Hypothalamus (tissue), 51 donors: ENCODE measurements at places on chromosomes 2 and 18.
A peak's percentile ranks its signal among the peaks of the same experiment; 100 is the strongest.

DNA sequence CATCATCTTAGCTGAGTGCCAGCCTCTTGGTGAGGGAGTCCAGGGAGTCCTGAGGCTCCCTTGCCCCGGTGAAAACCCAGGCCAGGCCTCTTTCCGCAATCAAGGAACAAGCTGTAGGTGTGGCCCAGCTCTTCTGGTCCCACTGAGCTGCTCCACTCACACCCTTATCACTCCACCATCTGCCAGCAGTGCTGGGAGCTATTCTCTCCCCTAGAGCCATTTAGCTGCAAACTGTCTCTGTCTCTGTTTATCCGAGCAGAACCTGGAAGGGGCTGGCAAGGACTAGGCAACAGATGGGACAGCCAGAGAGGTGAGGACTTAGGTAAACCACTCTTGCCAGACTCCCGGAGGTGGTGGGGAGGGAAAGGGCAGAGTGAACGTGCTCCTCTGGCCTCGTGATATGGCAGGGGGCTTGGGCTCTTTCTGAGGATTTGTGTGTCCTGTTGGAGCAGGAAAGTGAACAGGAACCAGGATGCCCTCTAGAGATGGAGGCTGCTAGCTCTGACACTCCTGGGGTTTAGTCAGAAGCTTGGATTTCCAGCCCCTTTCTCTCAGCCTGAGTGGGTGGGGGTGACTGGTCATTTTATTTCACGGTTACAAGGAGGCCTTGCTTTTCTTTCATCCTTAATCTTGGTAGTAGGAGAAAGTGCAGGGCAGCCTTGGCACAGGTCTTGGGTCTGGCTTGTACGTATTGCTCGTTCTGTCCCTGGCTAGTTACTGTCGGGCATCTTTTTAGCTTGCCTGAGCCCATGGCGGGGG, 19.6 kb downstream of the B3GNT2 start:
- DNase-seq, result no peak

GRCh38 chr18:58101291-58101794, 57.3 kb downstream of the NEDD4L start:
- peak; percentile 34 for DNase-seq

DNA sequence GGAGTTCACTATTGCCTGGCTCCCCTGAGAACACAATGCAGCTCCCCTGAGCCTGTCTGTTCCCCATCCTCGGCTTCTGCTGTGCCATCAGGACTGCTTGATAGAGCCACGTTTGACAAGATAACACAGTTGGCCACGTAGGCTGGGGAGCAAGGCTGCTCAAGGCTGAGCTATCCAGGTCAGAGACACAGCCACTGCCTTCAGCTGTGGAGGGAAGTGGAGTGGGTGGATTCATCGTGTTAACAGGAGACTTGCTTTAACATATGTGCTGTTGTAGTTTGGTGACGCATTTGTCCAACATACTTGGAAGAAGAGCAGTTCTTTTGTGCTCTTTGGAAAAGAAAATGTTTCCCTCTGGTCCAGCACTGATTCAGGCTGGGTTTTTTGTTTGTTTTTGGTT, 68.8 kb downstream of the WDSUB1 start:
- no peak for DNase-seq

GRCh38 chr2:9443526-9443925, 20.1 kb downstream of the CPSF3 start:
- no peak for DNase-seq

DNA sequence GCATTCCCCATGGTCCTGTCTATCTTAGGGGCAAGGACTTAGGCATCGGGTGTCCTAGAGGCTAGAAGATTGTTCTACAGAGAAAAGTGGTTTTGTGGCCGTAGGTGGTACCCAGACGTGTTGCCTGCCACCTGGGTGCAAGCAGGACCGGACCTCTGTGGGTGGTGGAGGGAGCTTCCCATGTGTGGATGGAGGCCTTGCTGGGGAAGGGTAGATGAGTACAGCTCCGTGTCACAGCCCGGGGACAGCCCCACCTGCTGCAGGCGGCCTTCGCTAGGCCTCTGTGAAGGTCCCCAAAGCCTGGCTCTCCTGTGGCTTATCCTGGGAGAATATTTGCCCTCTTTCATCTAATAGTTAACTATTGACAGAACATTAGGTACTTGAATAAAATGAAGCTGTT, 25.3 kb downstream of the CTIF start:
- no peak for DNase-seq

- no peak for DNase-seq
Measured at GRCh38 chr2:140063356-140063755, 1283.2 kb upstream of the NXPH2 start.

- DNase-seq, result no peak
Measured at GRCh38 chr2:168132389-168132788, 115.0 kb downstream of the STK39 start.

DNA sequence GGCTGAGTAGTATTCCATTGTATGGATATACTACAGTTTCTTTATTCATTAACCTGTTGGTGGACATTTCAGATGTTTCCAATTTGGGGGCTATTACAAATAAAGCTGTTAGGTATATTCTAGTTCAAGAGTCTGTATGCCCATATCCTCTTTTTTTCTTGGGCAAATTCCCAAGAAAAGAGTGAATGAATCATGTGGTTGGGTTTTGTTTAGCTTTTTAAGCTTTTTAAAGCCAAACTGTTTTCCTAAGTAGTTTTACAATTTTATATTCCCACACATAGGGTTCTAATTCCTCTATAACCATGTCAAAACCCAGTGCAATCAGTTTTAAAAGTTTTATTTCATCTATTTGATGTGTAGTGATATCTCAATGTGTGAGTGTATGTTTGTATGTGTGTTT, 44.9 kb upstream of the BAZ2B start:
- no peak for DNase-seq

DNA sequence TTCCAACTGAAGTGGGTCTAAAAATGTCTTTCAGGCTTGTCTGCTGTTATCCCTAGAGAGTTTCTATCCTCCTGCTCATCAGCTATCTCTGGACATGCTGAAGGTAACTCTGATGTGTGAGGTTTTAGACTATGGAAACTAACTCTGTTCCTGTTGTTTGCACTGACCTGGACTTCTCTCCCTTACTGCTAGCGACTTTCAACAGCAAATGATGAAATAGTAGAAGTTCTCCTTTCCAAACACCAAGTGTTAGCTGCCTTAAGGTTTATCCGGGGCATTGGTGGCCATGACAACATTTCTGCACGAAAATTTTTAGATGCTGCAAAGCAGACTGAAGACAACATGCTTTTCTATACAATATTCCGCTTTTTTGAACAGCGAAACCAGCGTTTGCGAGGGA, 26.9 kb downstream of the RMC1 start:
- DNase-seq, result no peak

GRCh38 chr2:148058641-148059040, 37.8 kb downstream of the MBD5 start:
- no peak for DNase-seq

GRCh38 chr2:62339413-62339812, 143.5 kb downstream of the B3GNT2 start:
- no peak for DNase-seq

DNA sequence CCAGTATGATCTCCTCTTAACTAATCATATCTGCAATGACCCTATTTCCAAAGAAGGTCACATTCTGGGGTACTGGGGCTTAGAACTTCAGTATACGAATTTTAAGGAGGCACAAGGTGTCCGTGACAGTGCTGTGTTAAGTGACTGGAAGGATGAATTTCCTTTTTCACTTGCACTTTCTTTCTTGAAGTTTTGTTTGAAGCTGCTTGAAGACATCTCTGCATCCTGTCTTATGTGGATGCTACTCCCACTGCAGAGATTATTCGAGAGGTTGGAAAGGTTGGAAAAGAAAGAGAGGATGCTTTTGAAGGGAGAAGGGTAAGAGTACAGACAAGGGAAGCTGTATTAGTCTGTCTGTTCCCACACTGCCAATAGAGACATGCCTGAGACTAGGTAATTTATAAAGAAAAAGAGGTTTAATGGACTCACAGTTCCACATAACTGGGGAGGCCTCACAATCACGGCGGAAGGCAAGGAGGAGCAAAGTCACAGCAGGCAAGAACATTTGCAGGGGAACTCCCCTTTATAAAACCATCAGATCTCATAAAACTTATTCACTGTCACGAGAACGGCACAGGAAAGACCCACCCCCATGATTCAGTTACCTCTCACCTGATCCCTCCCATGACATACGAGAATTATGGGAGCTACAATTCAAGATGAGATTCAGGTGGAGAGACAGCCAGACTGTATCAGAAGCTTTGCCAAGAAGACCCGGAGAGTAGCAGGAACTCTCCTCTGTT, 3.6 kb upstream of the RNF144A start:
- DNase-seq, result no peak

GRCh38 chr2:237361194-237362004, 52.6 kb downstream of the COL6A3 start:
- DNase-seq, result no peak

DNA sequence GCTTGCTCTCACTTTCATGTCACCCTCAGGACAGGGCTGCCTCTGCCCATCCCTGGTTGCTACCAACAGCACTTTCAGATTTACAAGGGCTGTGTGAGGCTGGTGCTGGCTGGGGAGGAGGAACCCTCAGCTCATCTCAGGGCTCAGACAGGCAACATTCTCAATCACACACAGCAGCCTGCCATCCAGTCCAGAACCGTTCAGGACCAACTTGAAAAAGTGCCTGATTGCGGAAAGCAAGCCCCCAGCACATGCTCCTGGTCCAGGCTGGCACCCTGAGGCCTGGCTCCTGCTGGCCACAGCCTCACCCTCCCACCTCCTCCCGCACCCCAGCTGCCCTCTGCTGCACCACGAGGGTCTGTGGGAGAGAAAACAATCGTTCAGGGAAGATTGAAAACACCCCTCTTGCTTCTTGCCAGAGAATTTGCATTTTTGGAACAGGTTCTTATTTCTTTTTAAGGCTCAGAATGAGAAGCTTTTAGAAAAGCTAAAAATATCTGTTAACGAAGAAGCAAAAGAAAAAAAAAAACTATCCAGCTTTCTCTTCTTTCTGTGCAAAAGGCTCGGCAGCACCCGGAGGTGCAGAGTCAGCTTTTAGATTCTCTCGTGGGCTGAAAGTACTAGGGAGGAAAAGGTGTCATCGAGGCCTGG, 403.8 kb upstream of the ID2 start:
- DNase-seq, result no peak

GRCh38 chr2:24471662-24472061, 19.4 kb upstream of the NCOA1 start:
- no peak for DNase-seq

DNA sequence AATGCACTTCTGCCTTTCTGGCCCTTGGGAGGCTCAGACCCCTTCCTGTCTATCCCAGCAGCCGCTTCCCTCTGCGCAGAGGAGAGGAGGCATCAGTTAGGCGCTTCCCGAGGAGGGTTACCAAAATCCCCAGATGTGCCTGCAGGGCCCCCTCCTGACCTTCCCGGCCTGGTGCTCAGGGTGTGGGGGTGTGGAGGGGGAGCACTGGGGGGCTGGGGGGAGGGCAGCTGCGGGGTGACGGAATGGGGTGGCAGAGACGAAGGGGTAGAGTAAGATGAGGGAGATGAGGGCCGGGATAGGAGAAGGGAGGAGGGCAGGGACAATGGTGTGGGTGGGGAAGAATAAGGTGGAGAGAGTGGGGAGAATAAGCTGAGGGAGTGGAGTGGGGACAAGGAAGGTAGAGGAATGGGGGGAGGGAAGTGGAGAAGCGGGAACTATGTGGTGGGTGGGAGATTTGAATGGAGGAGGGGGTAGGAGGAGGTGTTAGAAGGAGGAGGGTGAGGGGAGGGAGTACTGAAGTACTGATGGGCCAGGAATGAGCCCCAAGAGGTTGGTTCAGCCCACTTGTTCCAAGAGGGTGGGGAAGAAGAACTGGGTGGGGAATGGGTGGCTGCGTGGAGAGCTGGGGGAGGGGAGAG, 6.5 kb upstream of the ZAP70 start:
- DNase-seq, result no peak

DNA sequence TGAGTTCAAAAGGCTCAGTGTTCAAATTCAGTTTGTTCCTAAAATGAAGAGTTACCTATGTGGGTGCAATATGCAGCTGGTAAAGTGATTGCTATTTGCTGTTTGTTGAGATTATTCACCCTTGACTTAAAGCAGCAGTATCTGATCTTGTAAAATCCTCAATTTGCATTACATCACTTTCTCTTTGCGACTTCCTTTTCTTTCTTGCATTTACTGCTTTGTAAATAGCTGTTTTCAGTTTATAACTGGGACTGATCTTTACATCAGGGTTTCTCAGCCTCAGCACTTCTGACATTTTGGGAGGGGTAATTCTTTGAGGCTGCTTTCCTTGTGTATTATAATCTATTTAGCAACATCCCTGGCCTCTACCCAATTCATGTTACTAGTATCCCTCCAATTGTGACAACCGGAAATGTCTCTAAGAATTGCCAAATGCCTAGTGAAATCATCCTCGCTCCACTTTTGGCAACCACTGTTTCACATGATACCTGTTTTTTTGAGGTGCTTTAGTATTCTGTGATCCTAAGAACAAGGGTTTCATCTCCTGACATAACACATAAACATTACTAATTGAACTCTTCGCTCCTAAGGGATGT, 12.1 kb upstream of the ERCC3 start:
- DNase-seq, result no peak

DNA sequence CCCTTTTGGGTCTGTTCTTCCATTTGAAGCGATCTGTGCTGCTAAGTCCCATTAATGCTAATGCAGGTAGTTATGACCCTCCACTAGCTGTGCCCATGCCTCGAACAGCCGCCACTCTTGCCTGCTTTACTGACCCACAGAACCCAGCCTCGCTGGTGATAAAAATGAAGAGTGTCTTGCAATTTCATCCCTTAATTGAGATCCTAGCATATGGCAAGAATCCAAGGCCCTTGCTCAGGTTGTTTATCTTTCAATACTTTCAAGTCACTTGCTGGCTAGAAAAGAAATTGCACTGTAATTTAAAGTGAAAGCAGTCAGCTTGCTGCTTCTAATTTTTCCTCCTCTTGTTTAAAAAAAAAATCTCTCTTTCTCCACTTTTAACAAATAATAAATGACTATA, 73.6 kb downstream of the ZNF521 start:
- no peak for DNase-seq

DNA sequence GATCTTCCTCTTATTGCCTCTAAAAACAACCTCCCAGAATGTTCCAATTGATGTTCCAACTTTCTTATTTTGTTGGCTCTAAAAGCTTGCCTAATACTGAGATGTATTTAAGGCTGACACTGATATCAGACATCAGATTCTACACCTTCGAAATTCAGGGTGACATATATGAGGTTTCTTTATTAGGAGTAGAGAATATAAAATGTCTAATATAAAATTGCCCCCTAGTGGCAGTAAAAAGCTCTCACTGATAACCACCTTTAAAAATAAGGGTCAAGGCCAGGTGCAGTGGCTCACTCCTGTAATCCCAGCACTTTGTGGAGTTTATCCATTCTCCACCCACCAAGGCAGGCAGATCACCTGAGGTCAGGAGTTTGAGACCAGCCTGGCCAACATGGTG, 789.7 kb upstream of the SLC39A10 start:
- no peak for DNase-seq
